RWPE1 (cell line): ENCODE measurements at places on chromosomes 6 and 20.

GRCh38 chr6:15472621-15473020, 190.2 kb downstream of the DTNBP1 start:
- DNase-seq, result no peak

GRCh38 chr6:17219098-17219497, 62.1 kb upstream of the RBM24 start:
- no peak for DNase-seq

- peak; percentile 71 for DNase-seq
Measured at GRCh38 chr6:169722362-169723199, 1.7 kb downstream of the PHF10 start.

GRCh38 chr6:3159805-3160781, 2.7 kb upstream of the TUBB2A start:
- DNase-seq, result peak; percentile 73

GRCh38 chr6:72798196-72798595, 176.3 kb downstream of the KCNQ5 start:
- peak; percentile 33 for DNase-seq

DNA sequence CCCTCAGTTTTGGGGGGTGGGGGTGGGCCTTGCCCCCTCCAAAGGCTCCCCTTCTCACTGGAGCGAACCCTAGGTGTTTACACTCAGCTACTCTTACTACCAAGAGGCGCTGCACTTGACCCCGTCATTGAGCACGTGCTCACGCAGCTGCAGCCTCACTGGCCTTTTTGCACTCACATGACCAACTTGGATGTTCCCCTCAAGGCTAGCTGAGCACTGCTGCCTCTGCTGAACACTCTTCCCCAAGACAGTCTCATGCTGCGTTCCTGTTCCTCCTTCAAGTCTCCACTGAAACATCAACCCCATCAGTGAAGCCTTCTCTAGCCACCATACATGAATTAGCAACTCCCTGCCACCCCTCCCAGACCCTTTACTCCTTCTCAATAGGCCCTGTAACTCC, 4.0 kb downstream of the SOD2 start:
- DNase-seq, result no peak

DNA sequence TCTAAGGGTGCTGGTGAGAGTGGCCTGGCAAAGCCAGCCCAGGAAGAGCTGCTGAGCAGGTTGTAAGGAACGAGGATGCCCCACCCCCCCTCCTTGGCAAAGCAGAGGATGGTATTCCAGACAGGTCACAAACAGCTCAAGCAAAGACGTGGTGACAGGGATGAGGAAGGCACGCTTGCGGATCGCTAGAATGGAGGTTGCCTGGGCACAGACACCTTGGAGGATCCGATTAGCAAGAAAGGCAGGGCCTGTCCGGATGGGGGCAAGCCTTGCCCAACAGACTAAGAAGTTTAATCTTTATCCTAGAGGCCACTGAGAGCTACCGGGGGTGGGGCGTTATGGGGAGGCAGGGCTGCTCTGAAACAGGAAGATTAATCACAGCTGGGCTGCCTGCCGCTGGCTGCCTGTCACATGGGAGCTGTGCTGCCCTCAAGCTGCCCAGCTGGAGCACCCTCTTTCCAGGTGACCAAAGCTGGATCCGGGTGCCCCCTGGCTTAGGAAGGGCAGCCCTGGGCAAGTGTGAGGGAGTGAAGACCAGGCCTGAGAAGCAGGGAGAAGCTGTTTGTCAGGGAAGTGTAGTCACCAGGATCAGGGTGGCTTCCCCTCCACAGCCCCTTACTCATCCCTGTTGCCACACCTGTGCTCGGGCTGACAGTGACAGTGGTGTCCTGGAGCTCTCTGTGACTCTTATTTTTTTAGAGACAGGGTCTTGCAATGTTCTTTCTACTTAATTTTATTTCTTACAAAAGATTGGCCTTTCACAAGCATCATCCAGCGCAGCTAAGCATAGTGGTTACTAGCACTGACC, 9.1 kb upstream of the MAPK13 start:
- DNase-seq, result peak; percentile 27

GRCh38 chr6:133973109-133973971, 20.3 kb downstream of the TBPL1 start:
- peak; percentile 42 for DNase-seq

- DNase-seq, result peak; percentile 78
Measured at GRCh38 chr20:59525500-59526241, 78.7 kb upstream of the PHACTR3 start.

- DNase-seq, result no peak
Measured at GRCh38 chr20:63139356-63139755, 76.6 kb downstream of the YTHDF1 start.

DNA sequence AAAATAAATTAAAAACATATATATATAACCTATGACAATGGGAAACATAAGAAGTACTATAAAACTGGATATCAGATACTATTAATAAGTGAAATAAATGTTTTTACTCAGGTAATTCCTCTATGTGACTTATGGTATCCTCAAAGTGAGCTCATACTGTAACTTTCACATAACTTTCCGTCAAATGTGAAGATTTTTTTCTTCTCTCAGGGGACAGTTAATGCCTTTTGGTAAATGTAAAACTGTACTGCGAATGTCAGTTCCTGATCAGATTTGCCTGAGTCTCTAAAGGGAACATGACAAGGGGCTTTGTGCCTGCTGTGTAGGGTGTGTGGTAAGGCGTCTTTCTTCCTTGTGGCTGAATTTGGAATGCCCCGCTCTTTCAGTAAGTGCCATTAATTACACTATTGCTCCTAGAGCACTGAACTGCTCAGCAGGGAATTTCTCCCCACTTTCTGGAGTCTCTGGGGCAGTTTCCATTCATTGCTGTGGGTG, 271.8 kb downstream of the PRL start:
- DNase-seq, result no peak
